Activated T-helper 9 cell treated with anti-CD3 and anti-CD28 coated beads, Interleukin-2, amount 50 U/mL, for 16 hours (primary cell): ENCODE measurements at places on chromosomes 3 and 15.
A peak's percentile ranks its signal among the peaks of the same experiment; 100 is the strongest.

- no peak for DNase-seq
Measured at GRCh38 chr3:89108291-89108550, 800 bp downstream of the EPHA3 start.

DNA sequence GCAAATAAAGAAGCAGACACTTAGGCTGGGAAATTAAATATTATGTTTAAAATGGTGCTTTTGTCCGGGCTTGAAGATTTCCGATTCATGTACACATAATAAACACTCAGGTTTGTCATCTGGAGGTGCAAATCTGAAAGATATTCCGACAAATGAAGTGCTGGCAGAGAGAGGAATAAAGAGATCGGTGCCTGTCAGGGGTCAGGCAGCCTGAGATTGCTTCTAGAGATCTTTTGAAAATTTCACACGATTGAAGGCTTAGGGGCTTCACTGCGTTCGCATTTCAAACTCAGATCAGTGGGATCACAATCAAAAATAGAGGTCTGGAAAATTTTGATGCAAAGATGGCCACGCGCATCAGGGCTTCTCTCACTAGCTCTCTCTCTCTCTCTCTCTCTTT lies 33.2 kb downstream of the NR2F2 start:
- no peak for DNase-seq

DNA sequence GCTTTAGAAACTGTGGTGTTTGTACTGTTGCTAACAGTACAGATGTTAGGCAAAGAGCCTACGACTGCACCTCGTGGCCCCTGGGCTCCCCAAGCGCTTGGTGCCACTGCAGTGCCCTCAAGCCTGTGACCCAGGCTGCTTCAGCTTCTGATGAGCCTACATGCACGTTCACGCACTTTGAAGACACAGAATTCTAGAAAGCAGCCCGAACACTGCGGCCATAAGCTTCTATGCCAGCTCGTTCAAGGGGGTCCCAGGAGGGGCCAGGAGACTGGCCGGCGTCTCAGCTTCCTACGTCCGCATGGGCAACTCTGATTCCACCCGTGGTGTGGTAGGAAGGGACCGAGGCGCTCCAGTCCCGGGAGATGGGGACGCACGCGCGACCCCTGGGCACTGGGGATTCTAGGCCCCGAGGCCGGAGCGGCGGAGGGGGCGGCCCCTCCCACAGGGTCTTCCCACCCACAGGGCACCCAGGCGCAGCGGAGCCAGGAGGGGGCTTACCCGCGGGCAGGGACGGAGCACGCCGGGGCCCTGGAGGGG lies 653 bp downstream of the MYO5C start:
- no peak for DNase-seq

- no peak for DNase-seq
Measured at GRCh38 chr3:128236657-128237056, 83.4 kb downstream of the EEFSEC start.

GRCh38 chr3:131371688-131372066 lies 9.9 kb upstream of the NUDT16 start:
- no peak for DNase-seq

- DNase-seq: no peak
Measured at GRCh38 chr3:155026999-155027591, 53.0 kb upstream of the MME start.

- DNase-seq: no peak
Measured at GRCh38 chr3:46107682-46108081, 80.4 kb upstream of the XCR1 start.

DNA sequence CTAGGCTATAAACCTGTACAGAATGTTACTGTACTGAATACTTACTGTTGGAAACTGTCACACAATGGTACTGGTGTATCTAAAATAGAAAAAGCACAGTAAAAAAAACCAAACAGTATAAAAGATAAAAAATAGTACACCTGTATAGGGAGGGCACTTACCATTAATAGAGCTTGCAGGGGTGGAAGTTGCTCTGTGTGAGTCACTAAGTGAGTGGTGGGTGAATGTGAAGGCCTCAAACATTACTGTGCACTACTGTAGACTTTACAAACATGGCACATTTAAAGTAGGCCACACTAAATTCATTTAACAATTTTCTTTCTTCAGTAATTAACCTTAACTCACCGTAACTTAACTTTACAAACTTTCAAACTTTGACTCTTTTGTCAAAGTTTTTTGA lies 22.0 kb downstream of the B3GALNT1 start:
- DNase-seq: no peak

DNA sequence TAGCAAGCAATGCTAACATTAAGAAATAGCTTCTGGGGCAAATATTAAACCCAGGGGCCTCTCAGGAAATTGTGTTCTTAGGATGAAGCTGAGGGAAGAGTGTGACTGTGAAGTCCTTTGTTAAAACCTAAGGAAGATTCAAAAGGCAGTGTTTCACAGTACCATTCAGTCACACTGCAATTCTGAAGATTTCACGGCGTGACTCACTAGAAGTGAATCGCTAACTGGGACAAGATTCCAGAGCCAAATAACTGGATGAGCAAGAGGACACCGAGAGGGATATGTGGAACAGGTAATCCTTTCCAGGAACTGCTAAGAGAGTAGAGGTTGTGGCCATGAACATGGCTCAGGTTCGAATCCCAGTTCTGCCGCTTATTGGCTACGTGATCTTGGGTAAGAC lies 61.8 kb upstream of the SMAD3 start:
- DNase-seq: no peak

GRCh38 chr3:174767853-174768382 lies 91.2 kb upstream of the NAALADL2 start:
- DNase-seq: no peak

GRCh38 chr3:32951410-32951811 lies at the start of gene CCR4:
TSS of gene CCR4 (plus strand) at chr3:32951644. CDS start at chr3:32953423, 1,779 bp downstream.
- peak; percentile 43 for DNase-seq

DNA sequence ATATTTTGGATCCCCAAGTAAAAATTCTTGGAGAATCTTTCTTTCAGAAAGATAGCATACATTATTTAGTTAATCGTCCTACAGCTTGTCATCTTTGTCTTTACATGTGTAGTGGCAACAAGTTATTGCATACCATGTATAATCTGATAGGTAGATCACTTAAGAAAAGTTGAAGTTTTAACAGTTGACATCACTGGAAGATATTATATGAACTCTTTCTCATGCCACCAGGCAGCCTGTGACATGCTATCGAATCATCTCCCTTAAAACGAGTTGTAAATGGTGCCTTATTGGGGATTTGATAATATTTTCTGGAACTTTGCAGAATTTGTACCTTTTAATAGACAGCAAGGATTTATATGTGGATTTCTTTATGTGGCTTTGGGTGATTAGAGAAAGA lies 8.7 kb downstream of the U2SURP start:
- DNase-seq: no peak

DNA sequence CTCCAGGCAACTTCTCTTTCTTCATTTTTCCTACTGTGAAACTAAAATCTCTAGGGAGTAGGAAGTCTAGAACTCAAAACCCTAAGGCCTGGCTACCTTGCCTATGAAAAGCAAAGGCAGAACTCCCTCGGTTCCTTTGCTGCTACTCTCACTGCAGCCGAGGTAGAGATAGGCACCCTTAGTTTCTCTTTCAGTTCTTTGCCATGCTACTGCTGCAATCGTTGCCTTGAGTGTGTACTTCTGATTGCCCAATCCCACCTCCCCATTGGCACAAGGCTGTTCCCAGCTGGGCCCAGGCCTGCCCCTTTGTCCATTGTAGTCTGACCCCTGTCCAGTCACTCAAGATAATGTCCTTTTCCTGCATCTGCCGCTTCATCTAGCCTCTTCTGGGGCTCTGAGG lies 92.3 kb upstream of the MRPS22 start:
- DNase-seq: no peak

DNA sequence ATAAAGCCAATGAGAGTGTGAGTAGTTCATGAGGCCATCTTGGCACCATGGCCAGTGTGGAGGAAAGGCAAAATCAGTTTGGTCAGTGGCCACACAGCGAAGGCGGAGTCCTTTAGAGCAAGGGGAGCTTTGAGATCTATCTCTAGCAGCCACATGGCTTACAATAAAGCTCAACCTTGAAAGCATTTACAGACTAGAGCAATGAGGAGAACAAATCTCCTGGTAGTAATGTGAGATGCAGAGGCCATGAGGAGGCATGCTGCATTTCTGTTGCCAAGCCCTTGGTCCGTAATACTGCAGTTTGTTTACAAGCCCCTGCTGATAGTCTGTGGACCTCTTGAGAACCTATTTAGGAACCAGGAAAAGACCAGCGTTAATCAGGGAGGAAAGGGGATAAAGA lies 381.5 kb upstream of the C2CD4B start:
- no peak for DNase-seq

- DNase-seq: no peak
Measured at GRCh38 chr3:127137113-127137512, 55.8 kb upstream of the PRR23E start.
